Brain microvascular endothelial cell (primary cell): ENCODE measurements at places on chromosomes 3 and 15.

DNA sequence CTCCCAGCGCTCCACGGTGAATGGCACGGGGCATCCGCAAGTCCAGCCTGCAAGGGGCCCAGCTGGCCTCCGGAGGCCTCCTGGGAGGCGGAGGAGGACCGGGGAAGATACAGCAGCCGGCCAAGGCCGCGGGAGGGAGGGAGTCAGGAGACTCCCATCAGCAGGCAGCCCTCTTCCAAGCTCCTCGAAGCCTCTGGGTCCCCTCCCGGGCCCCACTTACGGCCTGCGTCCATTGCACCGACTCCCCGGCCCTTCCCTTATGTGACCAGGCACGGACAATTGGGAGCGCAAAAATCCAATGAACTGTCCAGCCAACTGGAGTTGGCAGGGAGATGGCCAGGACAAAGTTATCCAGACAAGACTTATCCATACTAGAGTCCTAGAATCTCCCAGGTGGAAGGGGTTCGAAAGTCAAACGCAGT, 668 bp downstream of the MFGE8 start:
- no peak for DNase-seq

GRCh38 chr15:89917442-89918101, 4.8 kb upstream of the ARPIN start:
- DNase-seq, result no peak

GRCh38 chr3:126370606-126371005, 13.4 kb upstream of the KLF15 start:
- no peak for DNase-seq

GRCh38 chr3:34012102-34012461, 213.7 kb downstream of the PDCD6IP start:
- peak; percentile 94 for DNase-seq

DNA sequence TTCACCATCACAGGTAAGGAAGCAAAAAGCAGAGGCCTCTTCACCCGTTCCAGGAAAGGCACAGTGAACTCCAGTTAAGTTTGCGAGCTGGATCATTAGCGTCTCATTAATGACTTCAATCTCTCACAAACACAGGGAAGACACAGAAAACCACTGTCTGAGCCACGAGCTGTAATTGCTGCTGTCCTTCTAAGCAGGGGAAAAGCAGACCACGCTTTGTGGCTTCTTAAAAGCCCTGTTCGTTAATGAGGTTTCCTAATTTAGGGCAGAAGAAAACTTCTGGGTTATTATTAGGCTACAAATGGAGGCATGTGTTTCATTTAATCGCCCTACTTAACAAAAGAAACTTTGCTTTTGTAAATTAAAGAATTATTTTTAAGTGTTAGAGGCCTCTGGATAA, 50.6 kb upstream of the FAM174B start:
- no peak for DNase-seq

DNA sequence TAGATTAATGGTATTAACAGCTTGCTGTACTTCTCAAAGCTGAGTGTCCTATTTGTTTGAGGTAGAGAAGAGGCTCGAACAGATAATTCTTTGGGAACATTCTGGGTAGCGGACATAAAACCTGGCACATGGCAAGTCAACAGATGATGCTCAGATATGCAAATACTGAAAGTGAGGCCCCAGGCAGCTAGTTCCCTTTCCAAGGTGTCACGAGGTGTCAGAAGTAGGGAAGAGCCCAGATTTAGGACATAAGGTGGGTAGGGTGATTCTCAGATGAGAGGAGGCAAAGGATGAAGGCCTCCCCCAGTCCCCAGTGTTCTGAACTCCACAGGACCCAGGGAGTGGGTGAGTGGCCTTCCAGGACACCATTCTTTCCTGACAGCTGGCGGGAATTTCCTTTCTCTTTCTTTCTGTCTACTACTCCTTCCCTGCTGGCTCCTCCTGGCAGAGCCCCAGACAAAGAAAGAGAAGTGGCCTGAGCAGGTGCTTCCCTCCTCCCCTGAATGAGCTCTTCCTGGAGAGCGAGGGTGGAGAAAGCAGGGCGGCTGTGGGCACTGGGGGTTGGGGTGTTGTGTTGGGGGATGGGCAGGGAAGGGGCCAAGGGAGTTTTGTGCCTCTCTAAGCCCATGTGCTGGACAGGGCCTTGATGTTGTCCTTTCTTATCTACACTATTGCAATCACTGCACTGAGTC, 87.5 kb downstream of the CORO2B start:
- DNase-seq, result no peak

GRCh38 chr3:62876064-62876463, 848 bp upstream of the CADPS start:
- peak; percentile 42 for DNase-seq
